ENCODE measurements at places on chromosomes 5 and 9.
A peak's percentile ranks its signal among the peaks of the same experiment; 100 is the strongest.

- DNase-seq, result no peak
These were observed 285.1 kb downstream of the SH3GL2 start for GRCh38 chr9:17863924-17864323.

DNA sequence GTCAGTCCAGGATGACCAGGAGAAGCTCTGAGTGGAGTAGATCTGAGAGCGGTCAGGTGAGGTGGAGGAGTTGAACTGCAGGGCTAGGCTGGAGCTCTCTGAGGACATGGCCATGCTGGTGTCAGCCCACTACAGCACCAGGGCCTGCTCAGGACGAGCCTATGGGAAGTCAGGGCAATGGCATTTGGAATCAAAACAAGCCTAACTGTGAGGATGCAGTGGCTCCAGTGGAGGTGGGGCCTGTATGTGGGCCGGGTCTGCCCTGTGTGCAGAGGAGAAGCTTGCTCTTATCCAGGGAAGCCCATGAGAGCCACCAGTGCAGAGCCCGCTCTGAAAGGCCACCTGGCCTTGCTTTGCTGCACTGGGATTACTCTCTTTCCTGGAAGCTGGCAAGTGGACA is 11.1 kb downstream of the CXCL14 start:
- no peak for DNase-seq

DNA sequence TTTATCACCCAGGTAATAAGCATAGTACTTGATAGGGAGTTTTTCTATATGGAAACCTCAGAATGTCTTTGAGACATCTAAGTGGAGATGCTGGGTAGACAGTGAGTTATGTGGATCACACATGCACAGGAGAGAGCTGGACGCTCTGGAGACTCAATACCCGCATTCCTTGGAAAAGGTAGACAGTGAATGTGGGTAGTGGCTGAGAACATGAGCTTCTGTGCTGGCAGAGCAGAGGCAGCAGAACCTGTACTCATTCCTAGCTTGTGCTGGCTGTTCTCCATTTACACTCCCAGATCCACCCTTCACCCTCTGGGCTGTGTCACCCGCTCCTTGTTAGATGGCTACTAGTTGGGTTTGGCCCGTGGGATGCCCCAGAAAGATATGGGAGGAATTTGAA is 269.8 kb downstream of the ASTN2 start:
- no peak for DNase-seq

DNA sequence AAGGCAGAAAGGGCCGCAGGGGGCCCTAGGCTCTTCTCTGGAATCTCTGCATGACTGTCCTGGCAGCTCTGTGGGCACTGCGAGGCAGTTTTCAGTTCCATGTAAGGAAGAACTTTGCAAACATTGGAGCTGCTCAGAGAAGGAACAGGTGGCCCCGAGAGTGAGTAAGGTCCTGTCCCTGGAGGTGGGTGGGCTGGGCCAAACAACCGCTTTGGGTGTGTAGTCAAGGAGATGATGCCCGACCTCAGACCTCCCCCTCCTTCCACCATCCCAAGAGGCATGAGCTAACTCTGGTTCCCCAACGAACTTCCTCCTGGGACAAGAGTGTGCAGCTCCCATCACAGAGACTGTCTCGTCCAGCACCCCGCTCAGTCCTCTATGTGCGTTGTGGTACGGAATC is 20.5 kb downstream of the CSF1R start:
- no peak for DNase-seq

DNA sequence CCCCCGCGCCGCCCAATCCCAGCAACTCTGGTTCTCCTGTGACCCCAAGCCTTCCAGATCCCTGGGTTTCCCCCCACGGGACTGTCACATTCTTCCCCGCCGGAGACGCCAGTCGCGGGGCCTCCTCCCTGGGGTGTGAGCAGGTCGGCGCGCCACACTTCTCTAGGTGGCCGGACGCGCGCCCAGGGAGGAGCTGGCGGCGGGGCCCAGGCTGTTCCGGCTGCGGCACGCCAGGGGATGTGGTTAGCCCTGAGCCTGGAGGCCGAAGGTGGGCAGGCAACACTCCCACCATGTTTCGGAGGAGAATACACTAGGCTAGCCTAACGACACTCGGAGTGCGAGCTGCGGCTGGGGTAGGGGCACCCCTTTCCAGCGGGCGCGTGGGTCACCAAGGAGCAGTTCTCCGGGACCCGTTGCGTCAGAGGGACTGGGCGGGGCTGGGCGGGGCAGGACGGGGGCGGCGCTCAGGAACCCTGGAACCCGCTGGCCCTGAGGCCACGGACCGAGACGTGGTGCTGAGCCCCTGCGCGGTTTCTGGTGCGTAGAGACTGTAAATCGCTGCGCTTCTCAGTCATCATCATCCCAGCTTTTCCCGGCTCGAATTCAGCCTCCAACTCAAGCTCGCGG is at the start of gene SLC27A6:
TSS of gene SLC27A6 (plus strand) at position 478 of the 627 bp plus-strand sequence. CDS start 650 bp downstream, outside the sequence.
- peak; percentile 43 for DNase-seq

GRCh38 chr9:79662537-79662956 is 90.8 kb downstream of the TLE4 start:
- no peak for DNase-seq

DNA sequence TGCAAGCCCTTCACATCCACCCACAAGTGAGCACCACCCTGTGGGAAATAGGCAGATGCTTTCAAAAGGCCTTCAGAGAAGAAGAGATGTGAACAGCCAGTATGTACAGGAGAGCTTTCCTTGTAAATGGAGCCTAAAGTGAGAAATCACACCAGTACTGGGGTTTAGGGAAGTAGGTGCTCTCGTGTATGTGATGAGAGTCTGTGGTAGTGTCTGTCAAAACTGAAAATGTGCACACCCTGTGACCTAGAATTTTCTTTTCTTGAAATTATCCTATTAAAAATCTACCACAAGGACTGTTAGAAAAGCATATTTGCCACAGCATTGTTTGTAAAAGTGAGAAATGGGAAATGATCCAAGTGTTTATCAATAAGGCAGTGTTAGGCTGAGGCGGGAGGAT is 16.6 kb downstream of the OTULINL start:
- DNase-seq, result no peak

DNA sequence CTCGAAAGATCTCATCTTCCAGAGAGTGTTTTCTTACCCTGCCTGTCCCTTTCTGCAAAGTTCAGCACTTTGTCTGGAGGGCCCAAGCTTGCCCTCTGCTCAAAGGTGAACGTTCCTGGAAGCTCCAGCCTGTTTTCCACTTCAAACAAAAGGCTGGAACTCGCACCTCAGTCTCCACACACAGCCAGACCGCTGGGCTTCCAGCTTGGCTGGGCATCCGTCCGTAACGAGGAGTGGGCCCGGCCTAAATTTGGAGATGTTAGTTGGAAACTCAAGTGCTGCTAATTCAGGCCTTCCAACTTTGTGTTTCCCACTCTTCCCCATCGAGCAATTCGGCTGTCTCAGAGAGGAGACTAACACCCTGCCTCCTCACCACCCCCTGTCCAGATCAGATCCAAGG is 35.1 kb downstream of the FGF18 start:
- no peak for DNase-seq

- DNase-seq, result no peak
These were observed 118.8 kb upstream of the VLDLR start for GRCh38 chr9:2502760-2503159.

DNA sequence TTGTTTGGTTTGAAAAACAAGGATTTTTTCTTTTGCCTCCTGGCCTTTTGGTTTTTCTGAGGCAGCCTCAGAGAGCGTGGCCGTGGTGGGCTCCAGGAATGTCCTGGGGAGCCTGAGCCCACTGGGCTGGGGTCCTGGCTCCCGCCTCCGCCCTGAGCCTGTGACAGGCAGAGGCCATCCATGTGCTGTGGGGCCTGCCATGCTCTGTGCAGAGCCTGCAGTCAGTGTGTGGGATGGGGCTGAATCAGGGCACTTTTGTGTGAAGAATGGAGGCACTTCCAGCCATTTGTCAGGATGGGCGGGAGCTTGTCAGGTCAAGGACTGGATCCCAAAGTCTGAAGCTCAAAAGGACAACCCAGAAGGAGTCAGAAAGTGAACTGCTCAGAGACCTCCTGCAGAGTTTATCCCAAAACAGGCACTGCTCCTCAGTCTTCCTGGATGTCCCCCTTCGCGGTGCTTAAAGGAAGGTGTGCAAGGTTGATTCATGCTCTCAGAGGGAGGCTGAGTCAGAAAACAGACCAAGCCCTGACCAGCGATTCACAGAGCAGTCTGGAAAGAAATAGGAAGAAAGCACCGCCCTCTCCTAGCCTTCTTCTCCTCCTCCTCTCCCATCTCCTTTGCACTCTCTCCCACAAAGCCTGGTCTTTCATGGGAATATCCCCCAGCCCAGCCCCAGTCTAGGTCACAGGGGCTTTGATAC is 53.2 kb downstream of the MVB12B start:
- DNase-seq, result no peak

GRCh38 chr5:172140120-172140519 is 47.9 kb downstream of the STK10 start:
- no peak for DNase-seq

DNA sequence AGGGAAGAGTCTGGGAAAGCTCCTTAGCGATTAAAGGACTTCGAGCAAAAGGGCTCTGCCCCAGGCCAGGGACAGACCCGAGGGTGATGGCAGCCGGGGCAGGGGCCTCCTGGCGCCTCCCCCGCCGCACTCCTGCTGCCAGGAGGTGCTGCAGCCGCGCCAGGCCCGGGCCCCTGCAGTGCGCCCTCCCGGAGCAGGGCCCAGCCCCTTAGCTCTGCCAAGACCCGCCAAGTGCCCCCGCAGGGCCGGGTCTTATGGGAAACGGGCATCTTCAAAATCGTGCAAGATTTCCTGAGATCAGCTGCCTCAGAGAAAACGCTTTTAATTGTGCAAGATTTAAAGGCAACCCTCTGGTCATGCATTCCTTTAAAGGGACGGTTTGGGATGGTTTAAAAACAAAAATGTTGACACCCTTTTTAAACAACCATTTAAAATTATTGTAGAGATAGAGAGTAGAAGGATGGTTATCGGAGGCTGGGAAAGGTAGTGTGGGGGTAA is 52.4 kb downstream of the CDC14B start:
- DNase-seq, result no peak

- DNase-seq, result no peak
These were observed 248.6 kb downstream of the CTNND2 start for GRCh38 chr5:11655681-11656080.

DNA sequence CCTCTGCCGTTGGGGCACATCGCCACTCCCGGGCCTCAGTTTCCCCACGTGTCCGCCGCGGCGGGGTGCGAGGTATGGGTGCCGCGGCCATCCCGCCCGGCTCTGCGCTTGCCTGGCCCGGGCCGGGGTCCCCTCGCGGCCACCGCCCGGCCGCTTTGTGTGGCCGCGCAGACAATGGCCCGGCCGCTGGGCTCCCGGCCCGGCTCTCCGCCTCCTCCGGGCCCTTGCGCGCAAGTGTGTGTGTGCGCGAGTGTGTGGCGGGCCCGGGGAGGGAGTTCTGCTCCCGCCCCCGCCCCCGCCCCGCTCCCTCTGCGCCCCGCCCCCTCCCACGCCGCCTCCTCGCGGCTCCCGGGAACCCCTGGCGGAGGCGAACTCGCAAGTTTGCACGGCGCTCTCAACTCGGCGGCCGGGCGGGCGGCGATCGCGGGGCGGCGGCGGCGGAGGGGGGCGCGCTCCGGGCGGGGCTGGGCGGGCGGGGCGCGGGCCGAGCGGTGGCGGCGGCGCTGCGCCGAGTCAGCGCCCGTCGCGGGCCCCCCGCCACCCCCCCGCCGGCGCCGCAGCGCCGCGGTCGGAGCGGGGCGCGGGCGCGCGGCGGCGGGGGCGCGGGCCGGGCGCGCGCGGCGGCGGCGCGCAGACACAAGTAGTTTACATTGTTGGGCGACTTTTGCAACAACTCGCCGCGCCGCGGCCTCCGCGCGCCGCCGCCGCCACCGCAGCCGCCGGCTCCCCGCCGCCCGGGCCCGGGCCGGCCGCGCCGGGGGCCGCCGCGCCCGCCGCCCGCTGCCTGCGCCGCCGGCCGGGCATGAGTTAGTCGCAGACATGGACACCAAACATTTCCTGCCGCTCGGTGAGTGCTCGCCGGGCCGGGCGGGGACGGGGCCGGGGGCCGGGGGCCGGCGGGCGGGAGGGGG is at the start of gene RXRA:
TSS of gene RXRA (plus strand) at position 643 of the 911 bp plus-strand sequence. CDS start at position 820, 177 bp downstream.
- DNase-seq, result peak; percentile 88

- peak; percentile 46 for DNase-seq
These were observed 519 bp downstream of the ZER1 start for GRCh38 chr9:128771094-128771721.

DNA sequence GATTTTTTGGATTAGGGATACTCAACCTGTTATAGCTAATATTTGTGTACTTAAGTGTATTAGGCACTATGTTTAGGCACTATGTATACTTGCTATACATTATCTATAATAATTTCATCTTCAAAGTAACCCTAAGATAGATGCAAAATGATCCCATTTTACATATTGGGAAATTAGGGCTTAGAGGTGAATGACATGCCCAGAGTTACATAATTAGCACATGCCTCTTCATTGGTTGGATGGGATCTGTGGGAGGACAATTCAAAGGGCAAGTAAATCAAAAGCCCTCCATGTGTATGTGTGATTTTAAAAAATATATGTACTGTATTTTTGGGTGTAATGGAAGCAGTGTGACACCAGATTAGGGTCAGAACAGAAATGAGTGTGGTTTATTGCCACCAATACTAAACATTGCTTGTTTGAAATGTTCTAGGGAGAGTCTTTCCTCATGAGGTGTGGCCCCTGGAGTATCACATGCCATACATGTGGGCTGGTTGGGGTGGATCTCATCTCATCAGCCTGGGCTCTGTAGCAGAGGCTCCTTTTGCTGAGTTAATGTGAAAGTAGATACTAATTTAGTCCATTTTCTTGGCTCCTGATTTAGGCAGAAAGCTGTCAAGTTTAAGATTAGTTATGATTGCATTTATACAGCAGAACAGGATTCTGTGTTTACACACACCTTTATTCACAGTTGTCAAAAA is 5.5 kb downstream of the C9orf85 start:
- no peak for DNase-seq

DNA sequence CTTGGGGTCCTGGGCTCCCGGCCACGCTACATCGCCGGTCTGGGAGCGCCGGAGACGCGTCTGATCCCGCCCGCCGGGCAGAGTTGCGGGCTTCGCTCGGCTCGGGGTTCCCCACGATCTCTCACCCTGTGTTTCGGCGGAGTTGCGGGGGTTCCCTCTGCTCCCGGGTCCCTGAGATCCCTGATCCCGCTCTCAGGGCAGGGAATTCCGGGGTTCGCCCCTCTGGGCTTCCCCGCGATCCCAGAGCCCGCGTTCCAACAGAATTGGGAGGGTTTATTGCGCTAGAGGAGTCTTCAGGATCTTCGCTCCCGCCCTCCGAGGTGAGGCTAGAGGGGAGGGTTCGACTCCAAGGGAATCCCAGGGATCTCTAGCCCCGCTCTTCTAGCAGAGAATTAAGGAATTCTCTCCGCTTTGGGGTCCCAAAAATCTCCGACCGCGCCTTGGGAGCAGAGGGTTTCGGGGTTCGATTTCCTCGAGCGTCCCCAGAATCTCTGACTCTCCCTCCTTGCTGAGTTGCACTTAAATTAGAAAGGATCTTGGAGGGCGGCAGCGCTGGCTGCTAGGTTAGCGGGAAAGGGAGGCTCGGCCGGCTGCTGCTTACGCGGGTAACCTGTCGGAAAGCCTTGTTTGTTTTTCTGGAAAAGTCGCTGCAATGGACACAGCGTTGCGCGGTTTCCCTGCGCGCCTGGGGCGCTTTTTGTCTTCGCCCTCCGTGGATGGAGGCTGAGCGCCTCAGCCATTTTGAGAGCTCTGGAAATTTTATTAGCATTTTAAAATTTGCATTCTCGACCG is 1.3 kb downstream of the DMRT1 start:
- DNase-seq, result no peak

GRCh38 chr5:137737349-137738131 is 1.7 kb upstream of the KLHL3 start:
- DNase-seq, result no peak
